SK-MEL-5 (cell line): ENCODE measurements at places on chromosomes 5 and 9. TPM values are rescaled to one million over a fixed set of nuclear protein-coding genes. Genes with fewer than 3 reads are reported as not detected.

Gene CEP72
- 7.1 and 8.9 TPM in 2 replicates for total RNA-seq

Gene FGF1
- total RNA-seq = not detected in 2 replicates

Gene EDIL3
- 8.2 and 8.5 TPM in 2 replicates for total RNA-seq

Gene YIPF5
- total RNA-seq = 48.6 and 50.7 TPM in 2 replicates

Gene SOX30
- not detected in 2 replicates for total RNA-seq

Gene SCGB3A2
- total RNA-seq = not detected in 2 replicates

Gene SUSD3
- total RNA-seq = 0.90 and 1.3 TPM in 2 replicates

Gene SMIM33
- not detected in 2 replicates for total RNA-seq

Gene TMEM171
- total RNA-seq = 4.6 and 4.8 TPM in 2 replicates

Gene HTR4
- total RNA-seq = not detected in 2 replicates

Gene SLC26A2
- total RNA-seq = 173 and 178 TPM in 2 replicates

Gene GMCL2
- not detected in 2 replicates for total RNA-seq

Gene EQTN
- not detected in 2 replicates for total RNA-seq

Gene NEUROG1
- total RNA-seq = not detected in 2 replicates

Gene PCDH12
- total RNA-seq = not detected in 2 replicates

Gene GPX3
- total RNA-seq = 0.13 and 1.2 TPM in 2 replicates

Gene CBY3
- not detected in 2 replicates for total RNA-seq

Gene SLC6A7
- total RNA-seq = not detected in 2 replicates

Gene YTHDC2
- 15.3 and 16.3 TPM in 2 replicates for total RNA-seq

Gene PLPP6
- total RNA-seq = 6.4 and 9.0 TPM in 2 replicates

Gene DMRT1
- total RNA-seq = not detected in 2 replicates

Gene SPARC
- total RNA-seq = 1,245 and 1,275 TPM in 2 replicates

Gene NIPAL4
- total RNA-seq = 0.67 TPM in 1 of 2 replicates, not detected in the other

Gene PLGRKT
- 38.0 and 40.2 TPM in 2 replicates for total RNA-seq

Gene FOXD4L4
- 0.08 TPM in 1 of 2 replicates, not detected in the other for total RNA-seq

Gene ADAMTSL1
- total RNA-seq = not detected in 2 replicates

Gene NR3C1
- 11.5 and 16.0 TPM in 2 replicates for total RNA-seq

Gene CYSRT1
- 0.21 and 0.59 TPM in 2 replicates for total RNA-seq

Gene GAPT
- not detected in 2 replicates for total RNA-seq

Gene PCDHB6
- 0.21 and 0.43 TPM in 2 replicates for total RNA-seq

Gene DND1
- total RNA-seq = 0.26 and 0.75 TPM in 2 replicates

Gene PAIP1
- 348 and 356 TPM in 2 replicates for total RNA-seq

Gene SLC22A5
- total RNA-seq = 2.8 and 5.1 TPM in 2 replicates

Gene FRRS1L
- total RNA-seq = 0.03 TPM in 2 replicates

Gene GCNT4
- total RNA-seq = 0.75 and 1.1 TPM in 2 replicates

Gene GLIPR2
- total RNA-seq = 5.6 and 6.5 TPM in 2 replicates

Gene DMGDH
- not detected in 2 replicates for total RNA-seq

Gene TICAM2
- total RNA-seq = 0.08 TPM in 1 of 2 replicates, not detected in the other

Gene SHC3
- 0.03 TPM in 1 of 2 replicates, not detected in the other for total RNA-seq

Gene C7
- total RNA-seq = 0.61 and 4.0 TPM in 2 replicates

Gene OR1J2
- total RNA-seq = not detected in 2 replicates

Gene ZNF879
- 1.1 and 2.1 TPM in 2 replicates for total RNA-seq
